ENCODE measurements at places on chromosomes 11 and 22.

DNA sequence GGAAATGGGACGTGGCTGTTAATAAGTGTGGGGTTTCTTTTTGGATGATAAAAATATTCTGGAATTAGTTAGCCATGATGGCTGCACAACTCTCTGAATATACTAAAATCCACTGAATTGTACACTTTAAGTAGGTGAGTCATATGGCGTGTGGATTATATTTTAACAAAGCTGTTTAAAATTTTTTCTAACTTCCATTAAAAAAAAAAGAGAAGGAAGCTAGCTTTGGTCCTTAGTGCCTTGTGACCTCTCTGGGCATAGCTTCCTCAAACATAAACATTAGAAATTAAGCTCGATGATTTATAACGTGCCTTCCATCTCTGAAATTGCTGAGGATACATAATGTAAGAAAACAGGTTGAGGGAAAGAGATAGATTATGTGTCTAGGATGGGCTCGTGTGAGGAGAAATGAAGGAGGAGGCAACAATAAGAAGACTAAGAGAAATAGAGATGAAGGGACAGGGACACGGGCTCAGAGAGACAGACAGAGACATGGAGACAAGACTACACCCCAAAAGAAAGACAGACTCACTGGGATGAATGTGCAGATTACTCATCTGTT is 20.0 kb downstream of the IRAG1 start:
- no peak for DNase-seq

GRCh38 chr11:117258576-117258975 is 26.1 kb downstream of the RNF214 start:
- no peak for DNase-seq

DNA sequence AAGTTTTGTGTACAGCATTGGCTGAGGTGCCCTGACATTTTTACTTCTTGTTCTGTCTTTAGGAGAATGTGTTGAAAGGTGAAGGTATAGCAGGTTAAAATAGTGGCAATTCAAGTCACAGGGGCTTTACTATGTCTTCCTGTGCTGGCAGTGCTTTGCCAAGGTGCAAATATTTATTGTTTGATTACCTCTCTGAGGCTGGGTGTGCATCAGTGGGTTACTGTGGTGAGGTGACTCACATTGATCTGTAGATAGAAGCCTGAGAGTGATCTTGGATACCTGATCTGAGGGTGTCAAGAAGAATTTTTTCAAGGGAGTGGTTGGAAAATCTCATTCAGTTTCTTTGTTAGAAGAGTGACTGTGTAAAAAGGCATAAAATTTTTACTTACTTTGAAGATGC is 90.0 kb downstream of the ARHGAP42 start:
- no peak for DNase-seq

- DNase-seq = no peak
Measured at GRCh38 chr11:13135385-13136271, 126.5 kb downstream of the RASSF10 start.

DNA sequence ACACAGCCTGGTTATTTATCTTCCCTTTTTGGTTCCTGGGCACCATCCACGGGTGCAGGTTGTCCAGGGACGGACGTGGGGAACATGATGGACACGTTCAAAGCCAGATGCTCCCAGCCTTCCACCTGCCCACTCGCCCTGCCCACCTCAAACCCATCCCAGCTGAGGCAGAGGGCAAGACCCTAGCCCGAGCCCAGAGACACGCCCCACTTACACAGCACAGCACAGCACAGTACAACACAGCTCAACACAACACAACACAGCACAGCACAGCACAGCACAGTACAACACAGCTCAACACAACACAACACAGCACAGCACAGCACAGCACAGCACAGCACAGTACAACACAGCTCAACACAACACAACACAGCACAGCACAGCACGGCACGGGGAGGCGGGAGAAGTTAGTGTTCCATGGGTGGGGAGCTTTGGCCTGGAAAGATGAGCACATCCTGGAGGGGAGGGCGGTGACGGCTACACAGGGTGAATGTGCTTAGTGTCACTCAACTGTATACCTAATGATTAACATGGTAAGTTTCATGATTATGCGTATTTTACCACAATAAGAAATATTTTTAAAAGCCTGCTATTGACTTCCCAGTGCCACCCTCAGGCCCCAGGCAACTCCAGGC is 1507.5 kb downstream of the BRD1 start:
- no peak for DNase-seq

DNA sequence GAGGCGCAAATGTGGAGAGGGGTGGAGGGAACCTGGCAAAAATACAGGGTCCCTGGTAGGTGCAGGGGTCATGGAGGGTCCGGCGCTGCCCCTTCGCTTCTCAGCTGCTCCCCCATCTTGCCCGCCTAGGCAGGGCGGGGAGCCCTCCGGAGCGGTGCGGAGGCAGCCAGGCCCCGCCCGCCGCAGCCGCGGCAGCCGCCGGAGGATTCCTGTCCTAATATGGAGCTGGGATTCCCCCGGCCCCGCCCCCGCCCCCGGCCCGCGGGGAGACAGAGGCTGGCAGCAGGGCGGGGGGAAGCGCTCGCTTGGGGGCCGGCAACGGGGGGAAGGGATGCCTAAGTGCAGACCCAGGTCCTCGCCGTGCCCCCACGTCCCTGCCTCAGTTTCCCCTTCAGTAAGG is 1.0 kb upstream of the NPAS4 start:
- DNase-seq = no peak

DNA sequence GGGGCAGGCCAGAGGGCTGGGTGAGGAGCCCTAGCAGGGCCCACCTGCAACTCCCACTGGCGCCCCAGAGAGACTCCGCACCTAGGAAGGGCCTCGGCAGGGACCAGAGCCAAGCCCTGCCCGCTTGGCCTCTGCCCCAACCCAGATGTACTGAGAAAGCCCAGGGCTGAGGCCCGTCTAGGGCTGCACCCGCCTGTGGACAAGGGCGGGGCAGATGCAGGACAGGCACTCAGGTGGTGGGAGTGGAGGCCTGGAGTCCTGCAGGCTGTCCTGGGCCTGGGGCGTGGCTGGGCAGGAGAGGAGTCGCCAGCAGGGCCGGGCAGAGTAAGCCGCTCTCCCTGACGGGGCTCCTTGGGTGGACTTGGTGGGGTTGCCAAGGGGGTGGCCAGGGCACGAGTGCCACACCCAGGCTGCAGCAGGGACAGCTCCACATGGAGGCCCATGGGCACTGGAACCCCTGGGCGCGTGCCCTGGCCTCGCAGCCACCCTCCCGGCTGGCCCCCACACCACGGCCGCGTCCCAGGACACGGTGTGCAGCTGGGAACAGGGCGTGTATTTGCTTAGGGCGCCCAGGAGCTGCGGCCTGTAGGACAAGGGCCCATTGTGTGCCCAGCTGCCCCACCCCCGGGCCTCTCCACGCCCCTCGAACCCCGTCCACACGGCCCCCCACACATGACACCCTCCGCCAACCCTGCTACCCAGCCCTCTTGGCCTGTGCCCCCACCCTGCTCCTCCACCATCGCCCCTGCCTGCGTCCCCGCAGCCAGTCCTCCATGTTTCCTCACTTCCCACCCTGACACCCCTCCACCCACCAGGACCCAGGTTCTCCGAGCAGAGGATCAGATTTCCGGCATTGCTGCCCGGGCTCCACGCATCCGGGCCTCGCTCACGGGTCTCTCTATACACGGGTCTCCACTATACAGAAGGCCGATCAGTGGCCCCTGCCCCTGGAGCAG is 11.3 kb upstream of the PIM3 start:
- DNase-seq = no peak

- no peak for DNase-seq
Measured at GRCh38 chr11:131910523-131911387, 540.3 kb downstream of the NTM start.

DNA sequence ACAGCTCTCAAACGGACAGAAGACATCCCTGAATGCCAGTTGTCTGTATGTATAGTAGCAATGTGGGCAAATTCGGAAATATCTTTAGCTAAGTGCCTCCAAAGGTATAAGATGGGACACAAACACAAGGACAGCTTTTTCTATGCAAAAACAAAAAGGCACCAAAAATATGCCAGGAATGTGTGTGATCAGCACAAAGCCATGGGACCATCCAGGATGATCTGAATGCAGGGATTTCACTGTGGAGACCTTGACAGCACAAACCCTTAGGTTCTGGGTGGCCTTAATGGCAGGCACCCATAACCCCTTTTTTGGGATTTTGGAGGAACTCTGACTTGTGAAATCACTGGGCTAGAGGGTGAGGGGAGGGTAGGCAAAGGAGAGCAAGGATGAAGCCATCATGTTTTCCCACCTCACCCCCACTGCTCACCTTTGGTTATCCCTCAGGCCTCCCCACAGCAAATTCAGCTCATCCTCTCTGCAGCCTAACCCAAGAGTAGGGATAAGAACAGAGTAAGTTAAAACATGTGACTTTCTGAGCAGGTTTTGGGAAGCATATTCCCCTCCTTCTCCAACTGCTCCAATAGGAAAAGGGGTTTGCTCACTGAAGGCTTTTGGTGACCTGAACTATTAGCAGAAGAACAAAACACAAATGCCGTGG is 154.6 kb downstream of the SNX19 start:
- no peak for DNase-seq

- DNase-seq = no peak
Measured at GRCh38 chr22:44103735-44104480, 76.8 kb upstream of the PARVG start.

DNA sequence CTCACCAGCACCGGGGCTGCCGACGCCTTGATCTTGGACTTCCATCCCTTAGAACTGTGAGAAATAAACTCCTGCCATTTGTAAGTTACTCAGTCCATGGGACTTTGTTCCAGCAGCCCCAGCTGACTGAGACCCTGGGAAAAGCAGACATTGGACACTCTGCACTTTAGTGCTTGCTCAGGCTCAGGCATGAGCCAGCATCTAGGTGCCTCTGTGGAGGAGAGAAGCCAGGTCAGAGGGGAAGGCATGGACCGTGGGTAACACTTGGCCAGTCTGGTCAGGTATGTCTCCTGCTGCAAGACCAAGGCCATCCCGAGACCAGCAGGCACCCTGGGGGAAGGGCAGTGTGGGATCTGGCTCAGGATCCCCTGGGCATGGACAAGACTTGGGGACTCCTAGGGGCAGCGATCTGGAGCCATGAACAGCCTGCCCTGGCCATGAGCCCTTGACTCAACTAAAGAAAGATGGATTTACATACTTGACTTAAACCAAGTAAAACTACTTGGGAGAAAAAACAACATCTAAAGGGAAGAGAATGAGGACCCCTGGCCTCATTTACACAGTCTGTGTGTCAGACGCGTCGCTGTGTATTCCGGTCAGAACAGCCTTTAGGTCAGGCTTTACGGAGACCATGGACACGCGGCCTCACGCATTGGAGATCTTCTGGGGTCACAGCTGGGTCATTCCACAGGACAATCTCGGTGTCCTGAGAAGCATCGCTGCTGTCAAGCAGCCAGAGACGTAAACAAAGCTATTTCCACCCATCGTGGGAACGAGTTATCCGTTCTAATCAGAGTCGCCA is 497.1 kb downstream of the BRD1 start:
- no peak for DNase-seq

DNA sequence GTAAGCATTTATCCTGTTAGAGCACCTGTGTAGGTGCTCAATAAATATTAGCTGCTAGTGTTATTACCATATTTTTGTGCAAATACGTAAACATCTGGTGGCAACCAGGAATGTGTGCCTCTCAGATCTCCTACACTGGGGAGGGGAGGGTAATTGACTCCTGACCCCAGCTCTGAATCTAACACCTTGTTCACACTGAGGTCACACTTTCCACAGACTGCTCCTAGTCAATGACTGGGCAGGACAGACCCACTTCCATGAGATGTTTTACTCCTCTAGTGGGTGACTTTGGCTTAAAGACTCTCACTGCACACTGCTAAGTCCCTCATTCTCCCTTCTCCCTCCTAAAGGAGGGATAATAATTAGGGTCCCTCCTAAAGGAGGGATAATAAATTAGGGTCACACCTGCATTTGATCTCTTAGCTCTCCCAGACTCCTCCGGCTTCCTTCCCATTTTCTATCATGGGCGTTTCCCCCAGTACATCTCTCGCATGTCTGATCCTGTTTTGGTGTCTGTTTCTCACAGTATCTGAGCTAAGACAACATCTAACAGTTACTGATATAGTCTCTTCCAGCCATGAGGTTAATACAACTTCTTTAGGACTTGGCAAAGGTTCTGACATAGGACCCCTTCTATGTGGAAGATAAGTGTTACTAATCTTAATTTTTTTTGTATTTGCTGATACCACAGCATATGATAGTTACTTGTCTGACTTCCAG is 8.0 kb downstream of the CSTPP1 start:
- no peak for DNase-seq

DNA sequence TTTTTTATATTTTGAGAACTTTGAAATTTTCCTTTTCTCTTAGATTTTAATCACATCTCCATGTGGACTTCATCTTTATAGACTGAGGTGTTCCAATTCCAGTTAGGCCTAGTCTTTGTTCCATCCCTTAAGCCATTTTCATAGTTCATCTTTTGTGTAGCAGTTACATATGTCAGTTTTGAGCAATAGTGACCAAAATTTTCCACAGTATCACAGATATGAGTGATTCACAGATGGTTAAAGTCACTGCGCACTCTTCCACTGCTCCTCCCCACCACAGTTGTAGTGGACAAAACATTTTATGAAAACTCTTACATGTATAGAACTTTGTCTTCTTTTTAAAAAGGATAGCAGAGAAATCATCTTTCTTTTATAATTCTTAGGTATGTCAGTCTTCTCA is 42.8 kb downstream of the YAP1 start:
- DNase-seq = no peak

DNA sequence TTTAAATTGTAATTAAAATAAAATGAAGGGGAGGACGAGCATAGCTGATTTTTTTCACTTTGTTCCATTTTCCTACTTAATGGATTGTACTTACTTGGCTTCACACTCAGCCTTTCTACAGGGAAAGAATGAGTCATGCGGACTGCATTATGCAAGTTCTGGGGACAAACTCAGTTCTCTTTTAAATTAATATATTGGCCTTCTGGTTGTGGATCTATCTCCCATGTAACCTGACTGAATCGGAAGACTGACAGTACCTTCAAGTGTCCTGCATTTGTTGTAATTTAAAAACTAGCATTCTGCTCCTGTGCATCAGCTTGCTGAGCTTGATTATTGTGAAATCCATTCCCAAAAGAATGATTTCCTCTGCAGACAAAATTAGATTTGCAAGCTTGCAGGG is 12.2 kb downstream of the OR8D1 start:
- no peak for DNase-seq

DNA sequence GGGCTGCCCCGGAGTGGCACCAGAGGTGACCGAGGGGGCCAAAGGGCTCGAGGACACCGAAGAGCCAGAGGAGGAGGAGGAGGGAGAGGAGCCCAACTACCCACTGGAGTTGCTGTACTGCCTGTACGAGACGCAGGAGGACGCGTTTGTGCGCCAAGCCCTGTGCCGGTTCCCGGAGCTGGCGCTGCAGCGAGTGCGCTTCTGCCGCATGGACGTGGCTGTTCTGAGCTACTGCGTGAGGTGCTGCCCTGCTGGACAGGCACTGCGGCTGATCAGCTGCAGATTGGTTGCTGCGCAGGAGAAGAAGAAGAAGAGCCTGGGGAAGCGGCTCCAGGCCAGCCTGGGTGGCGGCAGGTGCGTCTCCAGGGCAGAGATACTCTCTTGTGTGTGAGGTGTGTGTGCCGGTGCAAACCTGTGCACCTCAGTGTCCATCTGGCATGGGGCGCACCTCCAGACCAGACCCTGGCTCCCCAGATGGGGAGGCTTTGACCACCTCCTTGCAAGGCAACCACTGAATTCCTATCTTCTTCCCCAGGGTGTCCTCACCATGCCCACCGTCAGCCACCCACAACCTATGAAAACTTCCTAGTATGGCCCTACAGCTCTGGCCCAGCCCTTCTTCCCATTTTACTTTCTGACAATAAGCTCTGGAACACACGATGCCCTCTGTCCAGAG is 3.4 kb downstream of the NLRP6 start:
- DNase-seq = no peak

Data from activated CD4-positive, alpha-beta T cell treated with anti-CD3 and anti-CD28 coated beads, Interleukin-2, amount 50 U/mL, for 24 hours (primary cell).